ENCODE measurements at places on chromosomes 3 and 15. TPM values are rescaled to one million over a fixed set of nuclear protein-coding genes. Genes with fewer than 3 reads are reported as not detected.

UQCC5 gene
- polyA plus RNA-seq: 12.2 TPM

AMT gene
- polyA plus RNA-seq: 9.2 TPM

GJD2 gene
- polyA plus RNA-seq: 3.6 TPM

LRTM1 gene
- polyA plus RNA-seq: 96.0 TPM

HCN4 gene
- not detected for polyA plus RNA-seq

OIP5 gene
- polyA plus RNA-seq: 3.4 TPM

All from hindlimb muscle (tissue), 1 donor.